ENCODE measurements at places on chromosomes 6 and 20. TPM values are rescaled to one million over a fixed set of nuclear protein-coding genes. Genes with fewer than 3 reads are reported as not detected.

The ADGRG6 gene
- total RNA-seq, result 10.2 TPM

The GNMT gene
- total RNA-seq, result 3.0 TPM

The RAB44 gene
- total RNA-seq, result 0.28 TPM

The BPIFA1 gene
- total RNA-seq, result 1.2 TPM

The TENT5A gene
- total RNA-seq, result 4.2 TPM

The CYP21A2 gene
- 0.24 TPM for total RNA-seq

The C6orf15 gene
- total RNA-seq, result 0.38 TPM

The GABRR1 gene
- total RNA-seq, result under 0.01 TPM

The SLC22A3 gene
- total RNA-seq, result 0.28 TPM

The MOCS1 gene
- 1.7 TPM for total RNA-seq

The KAT14 gene
- total RNA-seq, result 17.1 TPM

The BIRC7 gene
- 0.09 TPM for total RNA-seq

The B3GAT2 gene
- 1.3 TPM for total RNA-seq

The IPCEF1 gene
- 13.1 TPM for total RNA-seq

The TMEM242 gene
- total RNA-seq, result 6.1 TPM

The CASS4 gene
- total RNA-seq, result 2.8 TPM

The PI16 gene
- 3.3 TPM for total RNA-seq

The PHIP gene
- 25.5 TPM for total RNA-seq

The MYLK2 gene
- 0.66 TPM for total RNA-seq

The NKX2-4 gene
- not detected for total RNA-seq

The BMP7 gene
- total RNA-seq, result 6.3 TPM

The DUSP15 gene
- total RNA-seq, result 0.76 TPM

The TEAD3 gene
- 1.1 TPM for total RNA-seq

The PRDM13 gene
- total RNA-seq, result not detected

The KIAA1755 gene
- total RNA-seq, result 0.66 TPM

The DCDC2 gene
- 0.19 TPM for total RNA-seq

Measured in thymus (tissue), 14 donors.